ENCODE measurements at places on chromosomes 6 and 20.

GRCh38 chr6:55184782-55185530, 10.6 kb downstream of the HCRTR2 start:
- DNase-seq, result no peak

GRCh38 chr20:35344354-35344837, 52.2 kb upstream of the FAM83C start:
- DNase-seq, result no peak

- no peak for DNase-seq
Measured at GRCh38 chr6:139600919-139601475, 226.5 kb upstream of the CITED2 start.

- no peak for DNase-seq
Measured at GRCh38 chr6:22325481-22325880, 28.6 kb upstream of the PRL start.

DNA sequence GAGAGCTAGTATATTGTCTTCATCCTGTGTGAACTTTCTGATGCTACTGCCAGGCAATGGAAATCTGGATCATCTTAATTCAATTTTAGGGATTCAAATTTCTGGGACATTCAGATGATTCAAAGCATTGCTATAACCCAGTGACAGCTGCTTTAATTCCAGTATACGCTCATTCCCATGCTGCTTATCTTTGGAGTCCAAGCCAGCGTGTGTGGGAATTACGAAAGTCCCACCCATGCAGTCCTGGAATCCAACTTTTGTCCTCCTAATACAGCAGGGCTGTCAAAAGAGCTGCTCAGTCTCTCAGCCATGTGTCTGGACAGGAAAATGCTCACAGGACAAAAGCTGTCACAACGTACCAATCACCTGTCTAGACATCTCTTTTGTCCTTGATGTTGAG, 219.8 kb downstream of the LAMA2 start:
- no peak for DNase-seq

GRCh38 chr20:10739566-10739965, 65.8 kb upstream of the JAG1 start:
- no peak for DNase-seq

- DNase-seq, result no peak
Measured at GRCh38 chr6:119541132-119541905, 191.8 kb upstream of the MAN1A1 start.

DNA sequence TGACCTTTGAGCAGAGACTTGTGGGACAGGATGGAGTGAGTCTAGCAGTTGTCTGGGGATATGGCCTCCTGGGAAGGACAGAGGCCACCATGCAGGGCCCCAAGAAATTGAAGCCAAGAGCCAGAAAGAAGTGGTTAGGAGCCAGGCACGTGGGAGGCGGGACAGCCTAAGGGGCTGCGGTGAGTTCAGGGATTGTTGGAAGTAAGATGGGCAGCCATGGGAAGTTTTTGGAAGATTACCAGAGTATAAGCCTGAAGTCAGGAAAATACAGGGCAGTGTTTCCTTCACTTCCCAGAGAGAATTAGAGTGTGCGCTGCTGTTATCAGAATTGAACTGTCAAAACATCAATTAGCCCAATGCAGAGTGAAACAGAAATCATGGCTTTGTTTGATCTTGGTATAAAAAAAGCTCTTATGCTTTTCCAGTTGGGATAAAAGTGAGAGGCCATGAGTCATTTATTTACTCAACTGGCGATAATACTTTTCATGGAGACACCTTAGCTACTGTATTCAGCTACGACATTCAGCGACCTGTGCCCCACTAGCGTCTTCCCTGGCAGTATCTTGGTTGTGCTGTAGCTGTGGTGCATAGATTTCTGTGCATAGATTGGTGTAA, 66.9 kb downstream of the PHACTR2 start:
- DNase-seq, result no peak

DNA sequence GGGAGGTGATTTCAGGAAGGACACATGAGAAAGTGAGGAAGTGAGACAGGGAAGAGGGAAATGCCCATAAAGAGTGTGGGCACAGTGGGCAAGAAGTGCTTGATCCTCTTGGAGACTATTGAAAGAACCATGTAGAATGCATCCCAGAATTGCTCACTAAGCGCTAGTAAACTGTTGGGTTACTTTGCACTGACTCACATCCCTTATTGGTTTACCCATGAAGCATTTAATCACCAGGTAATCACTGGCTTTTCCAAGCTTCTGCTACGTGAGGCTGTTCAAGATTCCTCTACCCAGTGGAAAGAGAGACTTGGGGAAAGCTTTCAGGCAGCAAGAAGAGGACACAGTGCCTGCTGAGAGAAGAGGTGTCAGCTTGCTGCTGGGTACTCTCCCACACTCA, 410.0 kb upstream of the JAG1 start:
- DNase-seq, result no peak

GRCh38 chr6:45758787-45759471, 256.7 kb downstream of the CLIC5 start:
- DNase-seq, result no peak

- no peak for DNase-seq
Measured at GRCh38 chr20:20414640-20415220, 46.8 kb downstream of the INSM1 start.

GRCh38 chr20:20440886-20441658, 73.2 kb downstream of the INSM1 start:
- DNase-seq, result no peak

GRCh38 chr6:112259337-112259675, 4.9 kb upstream of the LAMA4 start:
- no peak for DNase-seq

DNA sequence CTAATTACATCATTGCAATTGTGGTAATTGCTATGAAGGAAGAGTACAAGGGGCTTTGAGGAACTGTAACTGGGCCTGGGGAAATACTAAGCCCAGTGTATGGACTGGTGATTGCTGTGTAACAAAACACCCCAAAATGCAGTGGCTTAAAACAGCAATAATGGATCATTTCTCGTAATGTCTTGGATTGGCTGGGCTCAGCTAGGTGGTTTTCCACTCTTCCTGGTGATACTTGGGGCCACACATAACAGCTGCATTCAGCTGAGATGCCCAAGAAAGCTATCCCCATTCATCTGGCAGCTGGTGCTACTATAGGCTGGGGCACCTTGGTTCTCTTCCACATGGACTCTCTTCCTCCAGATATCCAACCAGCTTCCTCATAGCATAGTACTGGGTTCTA, 150.3 kb downstream of the EYA2 start:
- DNase-seq, result no peak

DNA sequence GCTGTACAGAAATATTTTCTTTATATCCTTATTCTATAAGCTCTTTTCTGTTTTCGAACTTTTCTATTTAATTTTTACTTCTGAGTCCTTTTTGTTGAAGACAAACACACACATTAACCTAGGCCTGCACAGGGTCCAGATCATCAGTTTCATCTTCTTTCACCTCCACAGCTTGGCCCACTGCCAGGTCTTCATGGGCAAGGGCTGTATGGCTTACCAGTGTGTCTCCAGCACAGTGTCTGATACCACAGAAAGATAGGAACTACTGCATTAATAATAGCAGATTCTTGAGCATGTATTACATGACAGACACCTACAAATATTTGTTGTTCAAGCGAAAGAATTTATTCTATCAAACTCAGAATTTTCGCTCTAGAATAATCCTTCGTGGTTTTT, 24.4 kb downstream of the QKI start:
- DNase-seq, result no peak

- DNase-seq, result no peak
Measured at GRCh38 chr6:17730078-17730704, 23.5 kb upstream of the NUP153 start.

DNA sequence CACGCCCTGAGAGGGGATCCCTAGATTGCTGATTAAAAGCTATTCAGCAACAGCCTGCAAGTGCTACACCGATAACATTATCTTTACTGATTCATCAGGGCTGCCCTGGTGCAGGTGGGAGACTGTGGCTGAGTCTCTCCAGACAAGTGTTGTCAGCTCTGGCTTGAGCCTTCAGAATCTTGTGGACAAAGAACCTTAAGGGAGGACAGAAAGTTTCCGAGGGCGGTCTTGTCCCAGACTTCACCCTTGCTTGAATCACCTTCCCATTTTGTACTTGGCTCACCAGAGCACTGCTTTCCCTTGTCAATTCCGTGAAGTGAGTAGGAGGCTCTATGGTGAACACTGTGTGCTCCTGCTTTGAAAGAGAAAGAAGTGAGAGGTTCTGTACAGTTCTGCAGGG, 88.6 kb upstream of the PCSK2 start:
- DNase-seq, result no peak

DNA sequence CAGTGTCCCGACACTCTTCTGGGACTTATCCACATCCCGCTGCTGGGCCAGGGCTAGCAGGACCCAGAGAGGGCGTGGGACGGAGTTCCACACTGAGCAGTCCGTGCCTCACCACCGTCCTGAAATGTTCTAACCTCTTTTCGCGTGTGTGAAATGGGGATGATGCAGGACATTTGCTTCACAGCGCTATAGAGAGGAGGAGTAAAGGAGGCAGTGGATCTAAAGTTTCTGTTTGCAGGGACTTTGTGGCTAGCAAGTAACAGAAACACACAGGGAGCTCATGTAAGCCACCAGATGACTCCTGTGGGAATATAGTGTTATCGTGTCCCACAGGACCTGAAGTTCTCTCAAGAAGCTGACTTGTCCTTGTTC, 634 bp downstream of the ITPA start:
- no peak for DNase-seq

DNA sequence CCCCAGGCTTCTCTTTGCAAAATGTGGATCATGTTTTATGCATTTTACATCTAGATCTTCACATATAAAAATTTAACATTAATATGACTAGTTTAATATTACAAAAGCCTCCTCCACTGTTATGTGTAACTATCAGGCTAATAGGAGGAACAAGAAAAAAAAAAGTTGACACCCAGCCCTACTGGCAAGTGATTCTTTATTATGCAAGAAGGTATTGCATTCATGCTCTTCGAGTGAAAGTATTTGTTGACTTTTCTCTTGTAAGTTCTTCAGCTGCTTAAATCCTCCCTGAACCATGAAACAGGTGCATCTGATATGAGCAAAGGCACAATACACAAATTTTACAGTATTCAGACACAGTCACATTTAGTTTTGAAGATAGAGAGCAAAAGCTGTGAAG, 716 bp upstream of the HLA-DQB2 start:
- DNase-seq, result no peak

DNA sequence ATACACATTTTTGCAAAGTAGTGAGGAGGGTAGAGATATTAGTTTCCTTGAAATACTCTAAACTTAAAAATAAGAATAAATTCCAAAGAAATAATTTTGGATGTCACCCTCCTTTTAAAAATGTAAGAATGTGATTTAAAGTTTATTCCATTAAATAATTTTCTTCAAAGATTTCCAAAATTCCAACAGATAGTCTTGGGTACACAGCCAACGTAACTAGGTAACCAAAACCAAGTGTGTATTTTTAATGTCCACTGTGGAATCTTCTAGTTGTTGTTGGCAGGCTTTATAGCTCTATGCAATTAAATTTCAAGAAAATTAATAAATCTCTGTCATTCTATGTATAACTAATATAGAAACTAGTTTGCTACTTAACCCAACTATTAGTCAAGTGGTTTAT, 101.3 kb downstream of the COL21A1 start:
- DNase-seq, result no peak

- DNase-seq, result no peak
Measured at GRCh38 chr6:147227770-147228320, 23.6 kb downstream of the STXBP5 start.

DNA sequence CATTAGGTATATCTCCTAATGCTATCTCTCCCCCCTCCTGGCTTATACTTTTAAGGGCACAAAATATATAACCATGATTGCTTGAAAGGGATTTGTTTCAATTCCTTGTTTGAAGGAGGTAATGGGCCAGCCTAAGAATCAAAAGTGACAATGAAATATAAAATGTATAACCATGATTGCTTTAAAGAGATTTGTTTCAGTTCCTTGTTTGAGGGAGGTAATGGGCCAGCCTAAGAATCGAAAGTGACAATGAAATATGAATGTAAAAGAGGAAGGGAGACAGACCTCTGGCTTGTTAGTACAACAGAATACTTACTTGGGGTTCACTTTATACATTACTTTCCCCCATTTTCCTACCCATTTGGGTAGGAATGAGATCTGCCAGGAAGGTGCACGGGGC, 55.5 kb downstream of the FOXC1 start:
- no peak for DNase-seq

GRCh38 chr6:88166493-88167351, 575 bp upstream of the CNR1 start:
- DNase-seq, result no peak

GRCh38 chr20:32894026-32894483, 35.3 kb downstream of the EFCAB8 start:
- no peak for DNase-seq

- DNase-seq, result no peak
Measured at GRCh38 chr20:26216025-26216424, 519.4 kb upstream of the ZNF337 start.

DNA sequence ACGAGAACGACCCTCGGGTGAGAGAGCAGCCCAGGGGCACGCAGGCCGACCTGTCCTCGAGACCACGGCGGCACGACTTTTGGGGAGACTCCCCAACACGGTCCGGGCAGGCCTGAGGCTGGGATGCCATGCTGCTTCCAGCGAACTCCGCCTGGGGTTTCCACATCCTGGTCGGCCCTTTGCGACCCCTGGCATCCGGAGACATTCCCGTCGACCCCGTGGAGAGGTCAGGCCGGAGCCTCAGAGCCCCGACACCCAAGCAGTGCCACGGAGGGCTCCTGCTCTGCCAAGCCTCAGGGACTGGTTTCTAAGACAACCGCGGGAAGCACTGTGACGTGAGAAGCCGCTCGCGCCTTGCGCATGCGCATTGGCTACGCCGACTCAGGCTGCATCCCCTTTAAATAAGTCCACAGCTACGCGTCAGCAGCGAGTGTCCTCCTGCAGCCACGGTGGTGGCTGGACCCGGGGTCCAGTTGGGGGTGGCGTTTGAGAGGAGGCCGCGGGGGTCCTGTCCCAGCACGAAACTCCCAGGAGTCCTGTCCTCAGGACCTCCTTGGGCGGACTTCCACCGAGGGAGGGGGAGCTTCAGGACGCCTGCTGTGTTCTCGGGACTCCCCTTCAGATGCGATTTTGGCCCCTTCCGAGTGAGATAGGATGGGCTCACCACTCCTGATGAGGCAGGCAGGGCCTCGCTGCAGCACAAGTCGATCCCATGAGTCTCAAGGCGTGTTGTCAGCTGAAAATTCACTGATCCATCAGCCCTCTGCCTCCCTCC, 1089.3 kb upstream of the DEFB115 start:
- DNase-seq, result no peak

DNA sequence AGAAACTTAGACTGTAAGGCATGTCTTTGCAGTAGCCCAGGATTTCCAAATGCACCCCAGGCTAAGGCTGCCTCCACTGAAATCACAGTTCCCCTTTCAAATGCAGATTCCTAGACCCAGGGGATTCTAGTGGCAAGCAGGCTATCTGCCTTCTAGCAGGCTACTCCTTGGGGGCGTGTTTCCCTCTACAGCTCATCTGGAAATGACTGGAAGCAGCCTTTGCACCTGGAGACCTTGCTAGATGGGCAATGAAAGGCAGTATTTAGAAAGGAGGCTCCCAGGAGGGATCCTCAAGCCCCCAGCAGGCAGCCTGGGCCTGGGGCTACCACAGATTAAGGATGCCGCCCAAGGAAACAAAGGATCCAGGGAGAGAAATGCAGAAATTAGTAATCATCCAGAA, 26.0 kb upstream of the SYNDIG1 start:
- DNase-seq, result no peak
